Spleen (tissue), 13 donors: ENCODE measurements at places on chromosomes 13 and 19.
A peak's percentile ranks its signal among the peaks of the same experiment; 100 is the strongest.

DNA sequence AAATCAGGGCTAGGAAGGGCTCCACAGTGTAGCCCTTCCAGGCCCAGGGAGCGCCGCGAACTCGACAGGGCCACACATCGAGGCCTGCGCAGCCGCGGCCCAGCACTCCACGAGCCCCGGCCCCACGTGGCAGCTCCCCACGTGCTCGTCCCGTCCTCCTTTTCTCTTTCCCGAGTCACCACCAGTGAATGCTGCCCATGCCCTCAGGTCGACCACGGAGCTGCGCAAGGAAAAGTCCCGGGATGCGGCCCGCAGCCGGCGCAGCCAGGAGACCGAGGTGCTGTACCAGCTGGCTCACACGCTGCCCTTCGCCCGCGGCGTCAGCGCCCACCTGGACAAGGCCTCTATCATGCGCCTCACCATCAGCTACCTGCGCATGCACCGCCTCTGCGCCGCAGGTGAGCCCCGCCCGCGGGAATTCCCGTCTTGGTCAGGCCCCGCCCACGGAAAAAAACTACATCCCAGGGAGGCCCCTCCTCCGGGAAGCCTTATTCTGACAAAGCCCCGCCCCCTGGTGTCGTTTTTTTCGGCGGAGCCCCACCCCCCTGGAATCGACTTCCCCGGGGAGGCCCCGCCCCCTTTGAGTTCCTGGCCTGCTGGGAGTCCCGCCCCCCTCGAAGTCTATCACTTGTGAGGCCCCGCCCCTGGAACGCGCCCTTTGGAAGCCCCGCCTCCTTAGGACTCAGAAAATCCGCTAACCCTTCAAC is 7.0 kb downstream of the HIF3A start:
- peak; percentile 75 for DNase-seq

- DNase-seq, result peak; percentile 83
These were observed 391 bp downstream of the ZNF761 start for GRCh38 chr19:53432088-53432661.

DNA sequence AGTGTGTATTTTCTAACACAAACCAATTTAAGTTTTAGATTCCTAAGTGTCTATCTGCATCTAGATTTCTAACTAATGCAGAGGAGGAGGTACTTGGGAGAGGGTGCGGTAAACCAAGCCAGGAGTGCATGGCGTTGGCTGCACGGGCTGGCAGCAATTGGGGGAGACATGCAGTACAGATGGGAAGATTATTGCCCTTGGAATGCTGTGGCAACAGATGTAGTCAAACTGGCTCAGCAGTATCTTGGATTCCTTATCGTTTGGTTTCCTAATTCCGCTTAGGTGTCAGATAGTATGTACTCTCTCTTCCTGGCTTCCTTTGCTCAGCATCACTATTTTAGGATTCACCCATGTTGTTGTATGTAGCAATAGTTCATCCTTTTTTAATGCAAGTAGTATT is 29.4 kb upstream of the STK24 start:
- DNase-seq, result no peak

GRCh38 chr13:97116754-97117153 is 105.4 kb upstream of the MBNL2 start:
- no peak for DNase-seq

DNA sequence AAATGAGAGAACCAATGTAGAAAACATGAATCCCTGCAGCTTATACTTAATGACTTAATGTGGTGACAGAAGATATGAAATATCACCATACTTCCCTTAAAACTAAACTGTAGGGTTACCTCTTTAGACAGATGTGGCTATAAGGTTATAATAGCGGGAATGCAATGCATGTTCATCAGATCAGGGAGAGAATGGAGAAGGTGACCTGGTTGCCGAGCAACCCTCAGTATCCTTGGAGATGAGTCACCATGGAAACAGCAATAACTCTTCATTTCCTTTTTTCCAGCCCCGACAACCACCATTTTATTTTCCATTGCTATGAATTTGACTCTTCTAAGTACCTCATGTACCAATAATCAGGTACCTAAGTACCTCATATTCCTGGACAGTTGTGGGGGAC is 28.0 kb upstream of the ZNF835 start:
- DNase-seq, result no peak

- no peak for DNase-seq
These were observed 115.0 kb upstream of the SLC7A1 start for GRCh38 chr13:29710511-29710910.
